ENCODE measurements at places on chromosomes 11 and 22.

- no peak for DNase-seq
These were observed 37.2 kb downstream of the TECTA start for GRCh38 chr11:121138259-121138658.

DNA sequence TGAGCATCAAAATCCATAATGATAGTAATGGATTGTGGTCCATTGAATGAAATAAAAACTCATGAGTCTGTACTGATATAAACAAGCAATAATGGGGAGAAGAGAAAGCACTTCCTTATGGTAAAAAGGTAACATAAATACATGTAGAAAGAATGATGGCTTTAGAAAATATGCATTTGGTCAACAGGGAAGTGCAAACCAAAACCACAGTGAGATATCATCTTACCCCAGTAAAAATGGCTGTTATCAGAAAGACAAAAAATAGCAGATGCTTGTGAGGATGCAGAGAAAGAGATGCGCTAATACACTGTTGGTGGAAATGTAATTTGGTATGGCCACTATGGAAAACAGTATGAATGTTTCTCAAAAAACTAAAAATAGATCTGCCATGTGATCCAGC is 6.9 kb upstream of the MMP20 start:
- DNase-seq = no peak

DNA sequence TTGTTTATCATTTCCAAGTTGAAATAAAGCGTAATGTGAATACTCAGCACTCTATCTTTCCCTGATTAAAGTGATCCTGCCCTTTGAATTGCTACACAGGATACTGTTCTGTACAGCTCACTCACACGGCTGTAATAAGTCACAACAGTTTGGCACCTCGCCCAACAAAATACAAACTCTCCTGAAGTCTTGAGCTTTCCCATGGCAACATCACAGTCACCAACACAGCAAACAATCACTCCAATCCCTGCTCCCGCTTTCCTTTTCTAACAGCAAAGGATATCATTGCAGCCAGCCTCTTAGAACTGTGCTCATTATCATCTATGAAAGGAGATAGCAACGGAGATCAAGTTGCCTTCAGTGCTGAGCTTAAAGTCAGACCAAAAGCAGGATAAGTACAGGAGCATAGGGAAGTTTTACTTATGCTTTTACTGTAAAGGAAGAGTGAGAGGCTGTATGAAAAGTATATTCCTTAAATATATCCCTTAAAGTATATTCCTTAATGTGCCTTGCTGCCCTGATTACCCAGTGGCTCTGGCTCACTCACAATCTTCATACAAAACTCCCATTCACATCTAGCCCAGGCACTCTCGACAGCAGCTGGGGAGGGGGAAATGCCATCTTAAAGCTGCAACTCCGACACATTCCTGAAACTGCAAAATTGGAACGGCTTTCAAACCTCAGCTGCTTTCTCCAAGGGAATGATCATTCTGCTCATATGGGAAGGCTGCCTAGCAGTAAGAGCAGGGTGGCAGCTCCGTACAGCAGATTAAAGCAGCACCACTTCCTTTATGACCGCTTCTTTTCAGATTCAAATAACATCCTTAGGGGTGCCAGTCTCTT is 35.8 kb downstream of the MAML2 start:
- peak; percentile 40 for DNase-seq

GRCh38 chr22:46185283-46185682 is 35.0 kb downstream of the PPARA start:
- no peak for DNase-seq

DNA sequence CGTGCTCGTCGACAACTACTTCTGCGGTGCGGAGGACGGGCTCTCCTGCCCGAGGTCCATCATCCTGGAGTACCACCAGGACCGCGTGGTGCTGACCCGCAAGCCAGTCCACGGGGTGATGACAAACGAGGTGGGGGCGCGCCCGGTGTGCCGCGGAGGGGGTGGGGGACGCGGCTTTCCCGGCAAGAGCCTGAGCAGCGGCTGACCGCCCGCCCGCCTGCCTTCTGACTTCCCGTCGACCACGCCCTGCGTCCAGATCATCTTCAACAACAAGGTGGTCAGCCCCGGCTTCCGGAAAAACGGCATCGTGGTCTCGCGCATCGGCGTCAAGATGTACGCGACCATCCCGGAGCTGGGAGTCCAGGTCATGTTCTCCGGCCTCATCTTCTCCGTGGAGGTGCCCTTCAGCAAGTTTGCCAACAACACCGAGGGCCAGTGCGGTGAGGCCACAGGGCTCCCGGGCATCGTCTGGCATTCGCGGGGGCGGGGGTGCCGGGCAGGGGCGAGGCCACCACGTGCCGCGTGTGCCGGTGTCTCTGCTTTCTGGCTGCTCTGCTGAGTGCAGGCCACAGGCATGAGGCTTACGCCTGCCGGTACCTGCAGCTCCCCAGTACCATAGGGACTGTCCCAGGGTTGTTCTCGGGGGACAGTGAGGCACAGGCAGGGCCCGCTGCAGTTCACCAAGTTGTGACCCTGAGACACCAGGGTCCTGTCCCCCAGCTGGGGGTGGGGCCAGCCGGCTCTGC is 28.5 kb upstream of the MUC5B start:
- DNase-seq = no peak

GRCh38 chr11:133360860-133361688 is 171.2 kb downstream of the OPCML start:
- DNase-seq = no peak

- no peak for DNase-seq
These were observed 340.0 kb downstream of the LRRC4C start for GRCh38 chr11:41119484-41119883.

GRCh38 chr11:124779568-124779967 is 17.5 kb upstream of the ESAM start:
- DNase-seq = no peak

- DNase-seq = no peak
These were observed 83.0 kb upstream of the YWHAH start for GRCh38 chr22:31861226-31861840.

- DNase-seq = peak; percentile 25
These were observed 14.0 kb upstream of the ACR start for GRCh38 chr22:50723991-50724390.

- DNase-seq = no peak
These were observed 161.9 kb downstream of the MSANTD4 start for GRCh38 chr11:105860105-105860504.

DNA sequence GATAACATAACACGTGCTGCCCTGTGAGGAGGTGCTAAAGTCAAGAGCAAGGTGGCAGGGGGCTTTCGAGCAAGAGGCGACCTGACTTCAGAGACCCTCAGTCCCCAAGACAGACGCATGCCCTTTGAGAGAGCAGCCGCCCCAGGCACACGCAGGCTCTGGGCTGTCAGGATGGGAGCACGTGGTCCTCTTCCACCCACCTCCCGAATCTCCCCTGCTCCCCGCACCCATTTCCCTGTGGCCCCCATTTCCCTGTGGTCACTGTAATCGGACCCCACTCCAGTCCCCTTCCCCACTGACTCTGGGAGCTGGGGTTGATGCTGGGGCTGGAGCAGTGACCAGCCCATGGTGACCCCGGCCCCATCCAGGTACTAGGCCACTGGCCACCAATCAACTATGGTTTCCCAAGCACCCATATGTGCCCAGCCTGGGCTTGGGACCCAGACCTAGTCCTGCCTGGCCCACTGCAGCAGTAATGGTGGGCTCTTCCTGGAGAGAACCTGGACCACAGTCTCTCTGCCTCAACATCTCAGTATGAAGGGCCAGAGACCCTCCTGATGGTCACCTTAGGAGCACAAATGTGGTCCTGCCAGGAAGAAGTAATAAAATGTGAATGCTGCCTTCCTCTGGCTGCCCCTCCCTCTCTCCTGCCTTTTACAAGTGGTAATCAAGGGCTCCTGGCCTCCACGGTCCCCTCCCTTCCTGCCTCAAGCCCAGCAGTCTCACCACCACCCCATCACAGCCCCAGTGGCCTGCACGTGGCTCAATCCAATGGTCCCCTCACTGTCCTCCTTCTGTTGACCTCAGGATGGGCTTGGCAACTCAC is 39.0 kb downstream of the IGLL5 start:
- DNase-seq = no peak

- DNase-seq = no peak
These were observed 666.7 kb downstream of the OPCML start for GRCh38 chr11:132865623-132866022.

DNA sequence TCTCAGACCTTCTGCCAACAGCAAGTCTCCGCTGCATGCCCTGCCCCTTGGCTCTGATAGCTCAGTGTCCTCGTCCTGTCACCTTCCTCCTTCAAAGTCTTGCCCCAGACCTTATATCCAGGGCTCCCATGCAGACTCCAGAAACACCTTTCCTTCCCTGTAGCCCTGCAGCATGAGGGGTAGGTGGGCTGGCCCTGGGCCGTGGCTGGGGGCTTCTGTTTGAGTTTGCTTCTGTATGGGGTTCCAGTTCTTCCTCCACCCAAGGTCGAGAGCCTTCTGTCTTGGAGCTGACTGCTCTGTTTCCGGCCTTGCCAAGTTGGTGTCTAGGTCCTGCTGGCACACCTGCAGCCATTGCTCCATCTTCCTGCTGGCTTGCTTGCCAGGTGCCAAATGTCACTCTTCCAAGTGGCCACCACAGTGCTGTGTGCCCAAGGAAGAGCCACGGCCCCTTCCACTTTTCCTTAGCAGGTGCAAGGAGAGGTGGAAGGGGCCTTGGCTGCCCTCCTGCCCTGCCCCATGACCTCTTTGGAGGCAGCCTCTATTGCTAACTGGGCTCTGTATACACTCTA is 74.8 kb upstream of the NECTIN1 start:
- no peak for DNase-seq

- peak; percentile 90 for DNase-seq
These were observed 3.4 kb upstream of the IGLL5 start for GRCh38 chr22:22884010-22884887.

DNA sequence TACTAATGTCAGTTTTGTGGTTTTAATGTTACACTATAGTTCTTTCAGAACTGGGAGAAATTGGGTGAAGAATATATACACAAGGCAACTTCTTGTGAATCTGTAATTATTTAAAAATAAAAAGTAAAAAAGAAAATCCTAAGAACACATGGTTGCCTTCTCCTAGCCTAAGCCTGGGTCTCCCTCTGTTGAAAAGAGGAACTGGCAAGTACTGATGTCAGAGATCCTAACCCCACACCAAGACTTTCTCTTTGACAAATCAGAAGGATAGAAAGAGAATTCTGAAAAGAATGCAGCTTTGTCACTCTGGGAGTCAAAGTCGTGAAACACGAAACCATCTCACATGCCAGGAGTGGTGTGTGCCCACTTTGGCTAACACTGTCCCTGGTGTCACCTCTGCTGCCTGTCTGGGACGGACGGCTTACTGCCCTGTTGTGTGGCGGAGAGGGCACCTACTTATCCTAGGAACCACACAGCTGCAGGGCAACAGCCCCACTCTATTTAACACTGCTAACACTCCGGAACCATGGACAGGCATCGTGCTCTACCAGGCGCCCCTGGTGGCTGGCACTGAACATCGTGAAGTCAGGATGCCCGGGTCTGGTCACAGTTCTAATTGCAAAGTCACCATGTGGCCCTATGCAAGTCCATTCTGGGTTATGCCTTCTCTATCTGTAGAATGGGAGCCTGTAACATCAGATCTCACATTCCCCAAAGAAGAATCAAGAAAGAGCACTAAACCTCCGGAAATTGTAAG is 108.7 kb upstream of the CD82 start:
- DNase-seq = peak; percentile 32

- DNase-seq = peak; percentile 2
These were observed 34.6 kb downstream of the SLC6A5 start for GRCh38 chr11:20634044-20634443.

DNA sequence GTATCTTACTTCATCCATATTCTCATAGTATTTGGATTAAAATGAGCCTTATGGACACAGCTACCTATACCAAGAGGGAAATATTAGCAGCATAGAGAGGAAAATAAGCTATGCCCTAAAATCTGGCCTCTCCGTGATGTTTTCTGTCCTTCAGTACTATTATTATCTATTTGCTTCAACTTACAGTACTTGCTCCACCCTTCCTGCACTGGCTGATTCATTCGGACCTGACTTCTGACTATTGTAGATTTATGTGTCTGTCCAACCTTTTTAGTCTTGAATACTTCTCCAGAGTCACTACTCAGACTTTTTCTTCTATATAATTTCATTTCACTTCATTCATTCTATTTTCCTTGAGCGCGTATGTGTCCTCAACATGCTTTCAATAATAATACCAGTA is 45.1 kb upstream of the SESN3 start:
- no peak for DNase-seq

DNA sequence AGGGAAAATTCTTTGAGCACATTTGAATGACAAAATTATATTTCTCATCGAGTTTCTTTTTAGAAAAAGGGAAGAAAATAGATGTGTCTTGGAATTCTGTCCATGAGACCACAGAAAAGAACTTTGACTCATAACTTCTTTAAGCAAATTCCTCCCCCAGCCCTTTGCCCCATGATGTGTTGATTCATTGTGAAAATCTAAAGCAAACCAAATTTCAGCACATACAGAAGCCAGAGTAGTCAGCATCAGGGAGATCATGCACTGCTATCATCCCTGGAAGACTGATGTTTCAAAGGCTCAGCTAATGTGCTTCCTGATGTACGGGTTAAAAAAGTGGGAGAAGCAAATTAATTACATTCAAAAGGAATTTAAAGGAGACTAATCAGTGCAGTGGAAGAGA is 159.7 kb downstream of the FAT3 start:
- no peak for DNase-seq

DNA sequence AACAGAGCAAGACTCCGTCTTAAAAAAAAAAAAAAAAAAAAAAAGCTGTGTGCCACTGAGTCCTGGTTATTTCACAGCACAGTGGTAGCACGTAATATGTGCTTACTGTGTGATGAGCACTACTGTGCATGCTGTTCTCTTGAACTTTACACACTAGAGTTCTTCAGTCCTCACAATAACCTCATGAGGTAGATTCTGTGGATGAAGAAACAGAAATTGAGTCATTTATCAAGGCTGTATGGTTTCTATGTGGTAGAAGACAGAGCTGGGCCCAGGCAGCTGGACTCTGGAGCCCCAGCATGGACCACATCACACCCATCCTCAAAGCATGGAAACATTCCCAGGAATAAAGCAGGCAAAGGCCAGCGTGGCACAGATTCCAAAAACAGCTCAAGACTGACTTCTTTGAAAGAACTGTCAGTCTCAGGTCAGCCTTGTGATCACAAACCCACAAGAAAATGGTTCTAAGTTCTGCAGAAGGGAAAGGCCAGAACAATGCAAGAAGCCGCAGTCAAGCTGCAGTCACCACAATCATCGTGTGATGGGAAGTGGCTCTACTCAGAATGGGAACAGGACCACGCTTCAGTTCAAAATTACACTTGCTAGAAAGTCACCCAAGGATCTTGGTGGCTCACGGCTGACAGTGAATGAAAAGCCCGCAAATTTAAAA is 49.5 kb downstream of the MICAL3 start:
- peak; percentile 34 for DNase-seq

All from OCI-M1 (cell line).